ENCODE measurements at places on chromosomes 11 and 22. TPM values are rescaled to one million over a fixed set of nuclear protein-coding genes. Genes with fewer than 3 reads are reported as not detected.

Gene NNMT
- total RNA-seq = not detected

DNA sequence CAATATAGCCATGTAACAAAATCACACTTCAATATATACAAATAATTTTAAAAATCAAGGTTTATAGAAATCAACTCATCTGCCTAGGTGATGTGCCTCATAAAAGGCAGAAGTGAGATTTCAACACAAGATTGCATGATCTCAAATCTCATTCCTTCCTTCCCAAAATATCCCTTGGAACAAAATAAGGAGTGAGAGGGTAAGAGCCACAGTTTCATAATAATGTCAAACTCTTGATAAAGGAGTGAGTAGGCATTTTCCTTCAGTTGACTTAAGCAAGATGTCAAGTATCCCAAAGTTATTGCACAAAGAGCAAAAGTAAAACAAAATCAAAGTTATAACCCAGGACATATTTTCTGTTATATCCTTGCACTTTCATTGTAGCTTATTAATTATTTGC is 81.3 kb downstream of the C22orf31 start:
- no peak for DNase-seq
- H3K4me3 ChIP-seq = no peak overlapping the region
- no peak overlapping the region for H3K27ac ChIP-seq

- H3K4me1 ChIP-seq = no peaks in the 10 kb centered on the region
- H3K36me3 ChIP-seq = no peaks in the 10 kb centered on the region
- no peak for DNase-seq
- no peak overlapping the region for H3K27ac ChIP-seq
- H3K27me3 ChIP-seq = no peaks in the 10 kb centered on the region
- no peak overlapping the region for H3K4me3 ChIP-seq
Measured at GRCh38 chr11:102276362-102276761, 40.9 kb upstream of the BIRC3 start.

GRCh38 chr22:50318356-50318697 is 8.5 kb downstream of the DENND6B start:
- H3K4me1 ChIP-seq = peaks cover 17% of the 10 kb centered on the region
- no peaks in the 10 kb centered on the region for H3K36me3 ChIP-seq
- no peaks in the 10 kb centered on the region for H3K27me3 ChIP-seq

GRCh38 chr22:20957102-20957682 is 9.9 kb upstream of the AIFM3 start:
- H3K36me3 ChIP-seq = no peaks in the 10 kb centered on the region
- peaks cover 9% of the 10 kb centered on the region for H3K4me1 ChIP-seq
- no peak for DNase-seq

GRCh38 chr22:30457981-30458380 is 13.8 kb downstream of the SEC14L3 start:
- no peak overlapping the region for H3K27ac ChIP-seq
- no peaks in the 10 kb centered on the region for H3K36me3 ChIP-seq
- no peak overlapping the region for H3K4me3 ChIP-seq
- H3K4me1 ChIP-seq = no peaks in the 10 kb centered on the region
- DNase-seq = no peak
- H3K27me3 ChIP-seq = no peaks in the 10 kb centered on the region

Gene EHF
- 85.7 TPM for total RNA-seq

GRCh38 chr22:36884349-36885158 is 23.7 kb downstream of the NCF4 start:
- H3K4me3 ChIP-seq = no peak overlapping the region
- H3K27me3 ChIP-seq = no peaks in the 10 kb centered on the region
- DNase-seq = peak; percentile 59
- H3K4me1 ChIP-seq = peaks cover 25% of the 10 kb centered on the region
- no peaks in the 10 kb centered on the region for H3K36me3 ChIP-seq

Gene HPX
- total RNA-seq = 0.68 TPM

GRCh38 chr22:18970176-18970947 is 34.3 kb upstream of the PRODH start:
- H3K27me3 ChIP-seq = peaks cover 6% of the 10 kb centered on the region
- H3K4me1 ChIP-seq = no peaks in the 10 kb centered on the region
- no peaks in the 10 kb centered on the region for H3K36me3 ChIP-seq
- no peak for DNase-seq
- H3K27ac ChIP-seq = no peak overlapping the region
- peak overlapping the region; percentile 44 for H3K4me3 ChIP-seq

DNA sequence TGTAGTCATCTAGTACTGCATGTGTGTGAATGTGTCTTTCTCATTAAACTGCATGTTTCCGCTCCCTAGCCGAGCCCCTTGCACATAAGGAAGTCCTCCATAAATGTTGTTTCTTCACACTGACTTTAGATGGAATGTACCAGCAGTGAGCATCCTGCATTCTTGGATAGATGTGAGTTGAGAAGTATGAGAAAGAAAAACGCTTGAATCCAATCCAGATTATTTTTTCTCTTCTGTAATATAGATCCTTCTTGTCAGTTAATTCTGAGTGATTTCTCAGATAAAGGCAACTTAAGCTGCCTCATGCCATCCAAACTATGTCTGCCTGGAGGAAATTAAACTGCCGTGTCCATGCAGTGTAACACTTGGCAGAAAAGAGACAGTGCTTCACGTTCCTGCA is 268.1 kb upstream of the ISX start:
- no peak for DNase-seq
- no peak overlapping the region for H3K4me3 ChIP-seq
- H3K36me3 ChIP-seq = no peaks in the 10 kb centered on the region
- H3K27me3 ChIP-seq = peaks cover 59% of the 10 kb centered on the region

- H3K27me3 ChIP-seq = no peaks in the 10 kb centered on the region
- no peaks in the 10 kb centered on the region for H3K4me1 ChIP-seq
- DNase-seq = no peak
- no peak overlapping the region for H3K27ac ChIP-seq
- H3K36me3 ChIP-seq = no peaks in the 10 kb centered on the region
Measured at GRCh38 chr11:13286279-13286821, 8.8 kb downstream of the BMAL1 start.

Gene KCNJ11
- 0.93 TPM for total RNA-seq

DNA sequence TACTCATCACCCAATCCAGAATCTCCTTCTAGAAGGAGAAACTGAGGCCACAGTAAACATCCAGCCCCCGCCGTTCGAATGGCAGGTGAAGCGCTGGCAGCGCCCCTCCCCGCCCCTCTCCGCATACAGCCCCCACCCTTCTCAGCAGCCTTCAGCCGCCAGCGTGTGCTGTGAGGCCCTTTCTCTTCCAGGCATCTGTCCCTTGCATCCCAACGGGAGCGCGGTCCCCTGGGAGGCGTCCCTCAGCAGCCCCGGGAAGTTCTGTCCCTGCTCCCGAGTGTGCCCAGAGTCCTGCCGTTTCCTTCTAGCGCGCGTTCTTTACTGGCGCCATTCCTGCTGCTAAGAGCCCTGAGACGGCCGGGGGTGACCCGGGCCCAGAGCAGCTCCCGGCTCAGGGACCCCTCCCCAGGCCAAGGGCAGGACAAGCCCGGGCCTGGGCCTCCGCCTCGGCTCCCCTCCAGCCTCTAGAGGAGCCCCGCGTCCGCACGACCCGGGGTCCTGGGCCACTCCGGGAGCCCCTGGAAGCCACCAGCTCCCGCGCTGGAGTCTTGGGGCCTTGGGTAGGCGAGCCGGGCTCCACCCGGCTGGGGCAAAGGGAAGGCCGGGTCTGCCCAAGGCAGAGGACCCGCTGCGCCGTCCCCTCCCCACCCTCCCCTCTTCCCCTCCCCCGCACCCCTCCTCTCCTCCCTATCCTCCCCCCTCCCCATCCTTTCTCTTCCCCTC is 450.4 kb downstream of the OPCML start:
- H3K27me3 ChIP-seq = peaks cover 36% of the 10 kb centered on the region
- H3K27ac ChIP-seq = no peak overlapping the region
- H3K36me3 ChIP-seq = no peaks in the 10 kb centered on the region
- no peak overlapping the region for H3K4me3 ChIP-seq
- no peaks in the 10 kb centered on the region for H3K4me1 ChIP-seq

DNA sequence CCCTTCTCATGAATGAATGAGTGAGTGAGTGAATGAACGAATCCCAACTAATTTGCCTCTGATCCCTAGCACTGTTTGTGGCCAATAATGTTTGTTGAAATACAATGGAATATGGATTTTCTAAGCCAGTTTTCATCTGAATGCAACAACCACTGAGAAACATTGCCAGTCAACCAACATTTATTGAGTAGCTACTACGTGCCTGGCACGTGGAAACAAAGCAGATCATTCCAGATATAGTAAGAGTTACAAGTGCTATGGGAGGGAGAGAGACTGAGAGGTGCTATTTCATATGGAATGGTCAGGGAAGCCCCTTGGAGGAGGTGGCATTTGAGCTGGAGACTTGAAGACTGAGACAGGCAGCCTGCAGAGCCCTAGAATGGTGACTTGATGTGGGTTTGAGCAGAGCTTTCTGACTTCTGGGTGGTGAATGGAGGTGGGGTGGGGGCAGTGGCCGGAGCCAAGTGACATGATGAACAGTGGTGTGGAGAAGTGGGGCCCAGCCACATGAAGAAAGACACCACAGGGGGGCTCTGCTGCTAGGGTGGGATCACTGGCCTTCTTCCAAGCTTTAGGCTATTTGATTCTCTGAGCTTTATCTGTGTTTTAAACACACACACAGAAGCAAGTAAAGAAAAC is 35.1 kb upstream of the SMTN start:
- DNase-seq = no peak
- H3K27ac ChIP-seq = no peak overlapping the region
- no peaks in the 10 kb centered on the region for H3K36me3 ChIP-seq
- 0 out of 2 replicates have a peak, but pooled peaks cover 6% of the 10 kb centered on the region for H3K27me3 ChIP-seq
- H3K4me1 ChIP-seq = no peaks in the 10 kb centered on the region

DNA sequence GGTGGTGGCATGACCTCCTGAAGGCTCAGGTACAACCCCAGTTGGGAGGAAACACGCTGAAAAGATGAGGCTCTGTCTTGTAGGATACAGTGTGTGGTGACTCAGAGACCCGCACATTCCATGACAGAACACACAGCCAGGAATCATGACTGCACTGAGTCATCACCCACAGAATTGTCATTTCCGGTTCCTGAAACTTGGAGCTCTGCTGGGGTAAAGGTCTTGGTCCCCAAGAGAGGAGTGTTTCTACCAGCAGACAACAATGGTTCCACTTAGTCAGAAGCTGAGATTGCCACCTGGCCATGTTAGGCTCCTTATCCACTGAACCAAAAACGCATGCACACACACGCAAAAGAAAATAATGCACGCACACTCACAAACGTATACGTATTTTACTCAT is 31.5 kb upstream of the CYB5R3 start:
- H3K27me3 ChIP-seq = no peaks in the 10 kb centered on the region
- H3K27ac ChIP-seq = peak overlapping the region; percentile 54
- peaks cover 19% of the 10 kb centered on the region for H3K4me1 ChIP-seq
- no peak overlapping the region for H3K4me3 ChIP-seq
- peak; percentile 38 for DNase-seq

- no peak overlapping the region for H3K4me3 ChIP-seq
- no peak for DNase-seq
- H3K36me3 ChIP-seq = peaks cover 6% of the 10 kb centered on the region
- H3K27ac ChIP-seq = no peak overlapping the region
- H3K27me3 ChIP-seq = no peaks in the 10 kb centered on the region
Measured at GRCh38 chr11:61139387-61139786, 21.8 kb downstream of the VPS37C start.

Gene KCNQ1OT1
- total RNA-seq = 3.4 TPM

GRCh38 chr11:130094614-130095013 is 24.9 kb downstream of the APLP2 start:
- no peaks in the 10 kb centered on the region for H3K36me3 ChIP-seq
- no peaks in the 10 kb centered on the region for H3K27me3 ChIP-seq
- DNase-seq = no peak
- no peak overlapping the region for H3K27ac ChIP-seq

DNA sequence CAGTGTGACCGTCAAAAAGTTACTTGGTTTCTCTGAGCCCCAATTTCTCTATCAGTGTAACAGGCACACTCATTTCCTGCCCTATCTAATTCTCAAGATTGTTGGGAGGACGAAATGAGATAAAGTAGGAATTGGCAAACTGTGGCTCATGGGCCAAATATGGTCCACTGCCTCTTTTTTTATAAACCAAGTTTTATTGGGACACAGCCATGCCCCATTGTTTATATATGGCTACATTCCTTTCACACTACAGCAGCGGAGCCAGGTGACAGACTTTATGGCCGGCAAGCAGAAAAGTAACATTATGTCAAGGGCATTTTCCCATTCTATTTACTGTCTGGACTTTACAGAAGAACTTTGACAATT is 116.7 kb upstream of the TIMP3 start:
- peaks cover 69% of the 10 kb centered on the region for H3K4me1 ChIP-seq
- no peak overlapping the region for H3K27ac ChIP-seq
- no peak overlapping the region for H3K4me3 ChIP-seq
- no peak for DNase-seq

Gene RTN4R
- 7.0 TPM for total RNA-seq
